ENCODE measurements at places on chromosomes 7 and 10.

GRCh38 chr10:43407148-43407575, 1.8 kb downstream of the HNRNPF start:
- peak; percentile 43 for DNase-seq

GRCh38 chr7:44177570-44178131, 11.6 kb downstream of the GCK start:
- DNase-seq = no peak

- no peak for DNase-seq
Observed at GRCh38 chr10:91159254-91159783, 61.1 kb upstream of the PCGF5 start.

DNA sequence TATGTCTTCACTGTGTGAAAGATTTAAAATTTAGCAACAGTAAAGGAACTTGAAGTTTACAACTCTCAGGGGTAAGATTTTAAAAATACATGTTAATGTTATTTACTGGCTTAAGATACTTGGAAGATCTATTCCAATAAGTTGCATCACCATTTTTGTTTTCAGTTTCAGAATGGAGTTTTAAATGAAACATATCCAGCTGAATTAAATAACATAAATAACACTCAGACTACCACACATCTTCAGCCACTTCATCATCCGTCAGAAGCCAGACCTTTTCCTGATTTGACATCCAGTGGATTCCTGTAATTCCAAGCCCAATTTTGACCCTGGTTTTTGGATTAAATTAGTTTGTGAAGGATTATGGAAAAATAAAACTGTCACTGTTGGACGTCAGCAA, 44.3 kb downstream of the AHR start:
- no peak for DNase-seq

GRCh38 chr10:31128536-31128935, 96.9 kb upstream of the ZNF438 start:
- DNase-seq = no peak

DNA sequence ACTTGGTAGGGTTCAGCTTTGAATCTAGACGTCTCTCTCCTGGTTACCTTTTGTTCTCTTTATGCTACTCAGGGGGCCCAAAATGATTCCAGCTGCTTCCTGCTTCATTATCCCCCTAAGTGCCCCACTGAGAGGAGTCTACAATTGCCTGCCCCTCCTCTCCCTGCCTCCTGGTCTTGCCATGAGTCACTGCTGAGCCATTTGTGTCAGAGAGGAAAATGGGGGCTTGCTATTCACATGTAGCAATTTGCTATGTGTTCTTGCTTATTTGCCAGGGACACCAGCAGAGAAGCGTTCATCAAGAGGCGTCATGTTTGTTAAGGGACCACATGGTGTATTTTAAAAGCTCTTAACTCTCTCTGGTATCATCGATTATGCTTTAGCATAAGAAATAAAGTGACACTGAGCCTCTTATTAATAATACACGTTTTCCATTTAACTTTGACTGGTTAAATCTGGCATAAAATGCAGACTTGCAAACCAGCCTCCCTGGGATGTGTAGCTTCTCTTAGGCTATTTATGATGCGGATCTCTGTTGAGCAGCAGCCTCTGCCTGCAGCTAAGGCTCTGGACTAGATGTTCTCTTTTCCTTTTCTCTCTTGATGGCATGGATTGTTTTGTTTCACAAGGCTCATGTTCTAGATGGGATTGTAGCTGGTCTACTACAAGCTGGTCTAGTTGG, 239.3 kb downstream of the AUTS2 start:
- no peak for DNase-seq

- no peak for DNase-seq
Observed at GRCh38 chr10:79028451-79029010, 40.2 kb upstream of the ZMIZ1 start.

GRCh38 chr7:107661865-107662379, 1.3 kb downstream of the SLC26A4 start:
- no peak for DNase-seq

- DNase-seq = no peak
Observed at GRCh38 chr7:29139191-29139590, 7.1 kb downstream of the CPVL start.

DNA sequence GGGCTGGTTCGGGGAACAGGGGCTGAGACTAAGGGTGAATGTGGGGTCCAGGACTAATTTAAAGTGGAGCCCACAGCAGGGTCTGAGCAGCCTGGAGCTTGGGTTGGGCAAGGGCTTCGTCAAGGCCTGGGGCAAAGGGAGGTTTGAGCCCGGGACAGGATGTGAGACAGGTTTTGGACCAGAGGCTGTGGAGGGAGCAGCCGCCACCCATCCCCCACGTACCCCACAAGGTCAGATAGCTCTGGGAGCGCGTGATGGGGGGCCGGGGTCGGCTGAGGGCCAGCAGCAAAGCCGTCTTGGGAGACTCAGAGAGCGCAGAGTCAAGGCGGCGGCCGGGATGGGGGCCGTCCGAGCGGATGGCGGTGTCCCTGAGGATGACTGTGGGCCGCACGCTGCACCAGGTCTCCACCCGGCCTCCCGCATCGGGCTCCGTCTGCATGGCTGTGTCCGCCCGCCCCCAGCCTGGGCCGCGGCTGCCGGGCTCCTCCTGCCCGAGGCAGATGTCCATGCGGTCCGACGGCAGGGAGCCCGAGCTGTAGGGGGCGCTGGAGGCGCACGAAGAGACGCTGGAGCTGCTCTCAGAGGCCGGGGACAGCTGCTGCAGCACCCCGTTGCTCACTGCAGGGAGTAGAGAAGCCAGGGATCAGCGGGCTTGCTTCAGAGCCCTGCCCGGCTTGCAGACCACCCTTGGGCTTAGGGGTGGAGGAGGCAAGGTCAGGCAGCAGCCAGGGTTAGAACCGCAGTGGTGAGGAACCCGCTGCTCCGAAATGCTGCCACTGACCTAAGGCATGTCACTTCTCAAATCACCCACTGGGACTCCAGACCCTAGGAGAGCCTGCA, 12.1 kb downstream of the PDZD7 start:
- DNase-seq = peak; percentile 83

GRCh38 chr10:1360558-1361164, 304.5 kb downstream of the WDR37 start:
- no peak for DNase-seq

DNA sequence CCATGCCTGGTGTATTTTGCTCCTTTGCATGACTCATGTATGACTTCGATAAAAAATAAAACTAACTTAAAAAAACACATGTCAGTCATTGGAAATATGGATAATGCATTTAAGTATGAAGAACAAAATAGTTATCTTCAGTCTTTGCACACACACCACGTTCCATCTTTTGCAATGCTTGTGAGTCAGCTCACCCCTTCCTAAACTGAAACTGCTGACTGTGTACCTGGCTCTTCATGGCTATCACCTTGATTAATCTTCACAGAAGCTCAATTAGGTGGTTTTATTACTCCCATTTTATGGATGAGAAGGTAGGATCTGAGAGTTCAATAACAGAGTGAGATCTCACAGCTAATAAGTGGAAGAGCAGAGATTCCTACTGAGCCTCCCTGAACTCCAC, 79.5 kb downstream of the CARD11 start:
- no peak for DNase-seq

DNA sequence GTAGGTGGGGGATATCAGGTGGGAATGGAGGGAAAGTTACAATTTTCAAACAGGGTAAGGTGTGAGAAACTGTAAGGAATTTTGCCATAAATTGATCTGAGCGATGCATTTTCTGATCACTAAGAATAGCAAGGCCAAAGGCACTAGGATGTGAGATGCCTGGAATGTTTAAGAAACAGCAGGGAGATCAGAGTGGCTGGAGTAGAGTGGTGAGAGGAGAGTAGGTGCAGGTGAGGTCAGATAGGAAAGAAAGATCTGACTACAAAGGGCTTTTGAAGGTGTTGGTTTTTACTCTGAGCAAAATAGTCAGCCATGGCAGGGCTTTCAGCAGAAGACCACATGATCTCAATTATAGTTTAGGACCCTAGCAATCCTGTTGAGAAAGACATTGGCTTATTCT, 55.0 kb downstream of the HDAC9 start:
- no peak for DNase-seq

DNA sequence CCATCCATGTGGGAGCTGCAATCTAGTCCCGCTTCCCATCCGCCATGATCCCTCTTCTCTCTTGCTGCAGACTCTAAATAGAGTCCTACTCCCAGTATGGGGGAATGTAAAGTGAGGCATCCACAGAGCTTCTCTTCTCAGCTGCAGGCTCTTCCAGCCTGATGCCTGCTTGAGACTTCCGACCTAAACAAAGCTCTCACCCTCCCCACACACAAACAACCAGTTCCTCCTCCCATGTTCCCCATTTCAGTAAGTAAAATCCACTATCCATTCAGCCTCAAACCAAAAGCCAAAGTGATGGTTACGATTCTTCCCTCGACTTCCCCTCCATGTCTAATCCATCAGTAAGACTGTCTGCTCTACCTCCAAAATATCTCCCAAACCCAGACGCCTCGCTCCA, 108.2 kb upstream of the NFE2L3 start:
- no peak for DNase-seq

DNA sequence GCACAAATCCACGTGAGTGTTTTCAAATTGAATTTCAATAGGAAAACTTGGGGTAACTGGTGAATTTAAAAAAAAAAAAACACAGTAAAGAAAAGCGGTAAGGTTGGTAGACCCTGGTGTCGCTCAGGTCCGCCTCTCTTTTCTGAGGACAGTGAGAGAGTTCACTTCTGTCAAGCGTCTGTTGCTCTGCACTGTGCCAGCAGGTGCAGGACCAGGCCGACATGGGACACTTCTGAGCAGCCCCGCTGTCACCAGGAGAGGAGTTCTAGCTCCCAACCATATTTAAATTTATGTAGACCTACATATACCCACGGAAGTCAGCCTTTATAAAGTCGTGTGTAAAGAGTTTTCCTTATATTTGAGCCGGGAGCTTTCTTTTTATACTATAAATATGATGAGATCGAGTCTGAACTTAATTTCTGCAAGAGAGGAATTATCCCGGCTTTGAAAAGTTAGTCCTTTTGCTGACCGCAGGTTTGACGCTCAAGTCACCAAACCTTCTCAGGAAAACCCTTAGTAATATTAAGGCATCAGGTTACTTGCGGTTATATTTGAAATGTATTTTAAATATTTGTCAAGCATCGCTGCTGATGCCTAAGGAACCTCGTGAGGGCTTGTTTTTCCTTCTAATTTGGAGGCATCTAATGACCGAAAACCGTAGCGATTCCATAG, 531 bp downstream of the IKZF1 start:
- no peak for DNase-seq

DNA sequence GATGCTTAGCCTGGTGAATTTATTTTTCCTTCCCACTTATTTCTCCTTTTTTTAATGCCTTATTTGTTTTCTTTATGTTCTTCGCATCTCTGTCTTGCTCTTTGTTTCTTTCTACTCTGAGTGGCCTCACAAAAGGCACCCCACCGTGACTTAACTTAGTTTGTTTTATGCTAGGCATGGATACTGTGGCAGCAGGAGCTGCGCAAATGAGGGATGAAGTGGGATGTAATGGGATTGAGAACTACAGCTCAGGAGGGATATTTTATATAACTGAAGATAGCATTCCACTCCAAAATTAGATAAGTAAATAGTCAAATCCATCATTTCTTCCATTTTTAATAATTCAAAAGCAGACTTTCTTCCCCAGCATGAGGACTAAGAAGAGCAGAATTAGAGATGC, 1.7 kb upstream of the CACNA2D1 start:
- DNase-seq = no peak

GRCh38 chr7:92276460-92276864, 30.7 kb downstream of the ANKIB1 start:
- DNase-seq = no peak

GRCh38 chr10:22701132-22701826, 13.1 kb downstream of the PIP4K2A start:
- no peak for DNase-seq

DNA sequence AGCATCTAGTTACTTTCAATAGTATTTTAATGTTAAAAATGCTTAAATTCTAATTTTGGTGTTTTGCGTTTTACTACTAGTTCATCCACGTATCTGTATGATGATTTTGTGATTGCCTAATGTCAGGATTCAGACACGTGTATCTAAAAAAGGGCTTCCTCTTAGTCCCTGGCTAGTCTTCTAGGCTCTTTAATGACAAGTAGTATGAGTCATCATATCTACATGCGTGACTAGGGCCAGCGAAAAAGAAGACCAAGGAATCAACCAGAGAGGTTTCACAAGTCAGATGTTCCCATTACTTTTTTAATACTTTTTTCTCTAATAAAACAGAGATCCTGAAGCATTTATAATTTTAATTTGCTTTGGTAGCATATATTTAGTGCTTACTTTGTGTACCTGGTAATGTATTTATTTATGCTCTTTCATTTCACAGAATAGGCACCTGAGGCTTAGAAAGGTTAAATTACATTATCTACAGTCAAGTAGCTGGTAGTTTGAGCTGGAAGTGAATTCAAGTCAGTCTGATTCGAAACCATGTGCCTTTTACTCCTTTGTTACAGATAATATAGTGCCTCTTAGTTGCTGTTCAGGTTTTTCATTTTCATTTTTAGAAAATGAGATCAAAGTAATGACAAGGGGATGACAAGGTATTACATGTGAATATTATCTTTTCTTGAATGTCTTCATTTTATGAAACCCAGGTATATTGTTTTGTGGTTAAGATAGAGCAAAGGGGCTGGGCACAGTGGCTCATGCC, 140.3 kb downstream of the FOXP2 start:
- DNase-seq = no peak

DNA sequence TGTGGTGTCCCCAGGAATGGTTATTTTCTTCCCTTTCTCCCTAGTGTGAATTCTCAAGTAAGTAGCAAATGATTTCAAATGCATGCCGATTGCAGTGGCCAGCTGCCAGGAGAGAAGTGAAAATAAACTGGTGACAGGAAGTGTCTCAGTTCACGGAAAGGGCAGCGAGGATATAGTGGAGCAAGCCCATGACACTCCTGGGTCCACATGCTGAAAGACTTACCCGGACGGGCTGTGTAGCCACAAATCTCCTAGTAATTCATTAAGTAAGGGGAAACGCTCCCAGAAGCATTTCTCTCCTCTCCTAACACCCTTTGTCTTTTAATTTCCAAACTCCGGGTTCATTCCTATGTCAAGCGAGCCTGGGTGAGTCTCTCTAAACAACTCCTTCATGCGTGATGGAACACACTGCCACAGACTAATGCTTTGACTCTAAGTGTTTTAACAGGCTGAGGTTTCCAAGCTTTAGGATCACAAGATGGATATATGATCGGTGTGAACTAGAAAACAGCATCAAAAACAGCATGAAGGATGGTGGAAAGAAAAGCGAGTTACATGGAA, 125.6 kb downstream of the CYP26A1 start:
- peak; percentile 10 for DNase-seq

GRCh38 chr7:125664625-125665024, 735.0 kb upstream of the POT1 start:
- DNase-seq = no peak

GRCh38 chr10:4353964-4354363, 472.0 kb upstream of the AKR1E2 start:
- DNase-seq = no peak

GRCh38 chr7:9498303-9498702, 1064.9 kb downstream of the NXPH1 start:
- no peak for DNase-seq

GRCh38 chr10:73522263-73522662, 26.4 kb upstream of the PPP3CB start:
- DNase-seq = no peak

- DNase-seq = peak; percentile 44
Observed at GRCh38 chr10:19815731-19816410, 361 bp upstream of the PLXDC2 start.

Data from anterior cingulate cortex (tissue), 58 donors.